NCI-H187 (cell line): ENCODE measurements at places on chromosomes 11 and 22.

- no peak for DNase-seq
Measured at GRCh38 chr11:47981667-47982404, 1.5 kb downstream of the PTPRJ start.

DNA sequence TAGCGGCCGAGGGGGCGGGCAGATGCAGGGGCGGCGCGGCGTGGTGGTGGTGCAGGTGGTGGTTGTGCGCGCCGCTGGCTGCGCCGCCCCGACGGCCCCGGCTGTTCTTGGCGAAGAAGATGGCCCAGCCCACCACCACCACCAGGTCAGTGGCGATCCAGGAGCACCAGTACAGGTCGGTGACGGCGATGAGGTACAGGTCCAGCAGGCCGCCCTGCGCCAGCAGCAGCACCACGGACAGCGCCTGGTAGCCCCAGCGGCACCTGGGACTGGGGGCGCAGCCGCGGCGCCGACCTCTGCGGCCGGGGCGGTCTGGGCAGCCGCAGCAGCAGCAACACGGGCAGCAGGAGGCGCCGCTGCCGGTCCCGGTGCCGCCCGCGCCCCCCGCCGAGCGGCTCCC is 879 bp downstream of the TMEM121B start:
- no peak for DNase-seq

DNA sequence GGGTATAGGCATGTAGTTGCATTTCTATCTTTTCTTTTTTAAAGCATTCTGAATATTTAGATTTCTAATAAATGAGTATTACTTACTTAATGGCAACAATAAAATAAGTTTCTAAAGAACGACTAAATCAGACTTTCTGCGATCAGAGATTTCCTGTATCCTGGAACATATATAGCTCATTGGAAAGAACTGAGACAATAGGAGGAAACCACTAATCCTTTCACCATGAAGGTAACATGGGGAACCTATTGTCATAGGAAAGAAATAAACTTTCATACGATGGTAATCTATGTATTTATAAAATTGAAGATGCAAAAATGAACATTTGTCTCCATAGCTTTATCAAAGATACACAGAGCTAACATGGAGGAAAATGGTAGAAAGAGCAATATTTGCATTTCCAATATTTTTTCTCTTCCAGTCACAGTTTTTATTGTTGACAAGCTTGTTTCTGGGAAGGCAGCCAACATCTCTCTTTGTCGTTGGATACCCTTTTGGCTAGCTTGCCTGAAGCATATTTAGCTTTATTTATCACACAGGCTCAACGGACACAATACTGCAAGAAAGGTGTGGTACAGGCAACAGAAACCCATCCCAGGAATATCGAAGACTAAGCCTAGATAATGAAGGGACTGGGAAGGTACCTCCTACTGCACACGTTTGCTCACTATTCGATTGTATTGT is 293.3 kb upstream of the MPPED2 start:
- DNase-seq = no peak

- DNase-seq = no peak
Measured at GRCh38 chr11:76244316-76244851, 38.1 kb upstream of the WNT11 start.

DNA sequence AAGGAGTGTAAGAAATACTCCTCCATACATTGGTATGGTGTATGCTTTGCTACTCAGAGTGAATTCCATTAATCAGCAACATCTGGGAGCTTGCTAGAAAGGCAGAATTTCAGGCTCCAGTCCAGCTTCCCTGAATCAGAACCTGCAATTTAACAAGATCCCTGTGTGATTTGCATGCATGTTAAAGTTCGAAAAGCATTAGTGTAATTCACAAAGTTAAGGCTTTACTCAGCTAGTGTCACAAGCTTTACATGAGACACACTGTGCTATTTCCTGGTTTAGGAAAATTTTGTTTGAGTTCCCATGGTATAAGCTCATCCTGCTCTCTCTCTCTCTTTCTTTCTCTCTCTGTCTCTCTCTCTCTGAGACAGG is 37.0 kb upstream of the HEPHL1 start:
- DNase-seq = no peak

DNA sequence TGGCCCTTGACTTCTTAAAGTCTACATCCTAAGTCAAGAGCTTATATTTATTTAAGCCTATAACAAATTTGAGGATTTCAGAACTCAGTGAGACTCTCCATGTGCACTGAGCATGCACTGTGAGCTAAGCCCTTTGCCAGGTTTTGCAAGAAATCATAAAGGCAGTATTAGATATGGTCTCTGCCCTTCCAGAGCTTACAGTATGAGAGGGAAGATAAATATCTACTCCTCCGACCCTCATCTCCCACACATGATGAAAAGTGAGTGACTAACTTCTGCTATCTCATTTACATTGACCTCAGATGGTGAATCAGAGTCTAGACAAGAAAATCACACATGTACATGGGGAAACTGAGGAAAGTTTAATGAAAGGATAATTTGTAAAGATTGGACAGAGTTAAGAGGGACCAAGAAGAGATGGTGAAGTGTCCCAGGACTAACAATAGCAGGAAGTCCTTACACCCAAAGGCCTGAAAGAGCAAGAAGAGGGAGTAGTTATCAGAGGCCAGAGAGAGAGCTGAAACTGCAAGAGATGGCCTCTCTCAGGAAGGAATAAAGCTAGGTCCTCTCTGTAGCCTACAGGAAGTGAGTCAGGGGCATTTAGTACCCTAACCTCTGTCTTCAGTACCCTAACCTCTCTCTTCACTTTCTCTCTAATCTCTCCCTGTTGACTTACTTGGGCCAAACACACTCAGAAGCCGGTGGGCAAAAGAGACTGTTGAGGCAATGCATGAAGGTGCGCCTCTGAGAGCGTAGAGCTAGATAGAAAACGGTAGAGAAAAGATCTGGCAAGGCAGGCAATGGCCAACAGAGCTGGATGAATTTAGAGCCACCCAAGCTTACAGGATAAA is 23.0 kb upstream of the BLID start:
- DNase-seq = no peak

DNA sequence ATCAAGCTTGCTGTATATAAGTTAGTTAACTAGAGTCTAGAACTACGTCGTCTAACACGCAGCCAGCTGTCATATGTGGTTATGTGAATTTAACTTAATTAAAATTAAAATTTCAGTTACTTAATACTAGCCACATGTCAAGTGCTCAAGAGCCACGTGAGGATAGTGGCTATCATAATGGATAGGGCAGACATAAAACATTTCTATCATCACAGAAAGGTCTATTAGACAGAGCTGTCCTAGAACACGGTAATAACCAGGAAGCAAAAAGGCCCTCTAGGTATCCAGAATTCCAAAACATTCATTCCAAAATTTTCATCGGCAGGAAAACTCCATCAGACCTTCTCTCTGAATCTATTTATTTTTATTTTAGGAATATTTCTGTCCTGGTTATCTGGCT is 123.9 kb downstream of the RBFOX2 start:
- DNase-seq = no peak
